Stimulated activated CD4-positive, alpha-beta T cell treated with anti-CD3 and anti-CD28 coated beads, Interleukin-1b, Interleukin-23, amount 100 ng/mL, for 4 hours (primary cell): ENCODE measurements at places on chromosomes 3 and 15.

GRCh38 chr15:80721476-80721875, 26.4 kb downstream of the ABHD17C start:
- no peak for DNase-seq

DNA sequence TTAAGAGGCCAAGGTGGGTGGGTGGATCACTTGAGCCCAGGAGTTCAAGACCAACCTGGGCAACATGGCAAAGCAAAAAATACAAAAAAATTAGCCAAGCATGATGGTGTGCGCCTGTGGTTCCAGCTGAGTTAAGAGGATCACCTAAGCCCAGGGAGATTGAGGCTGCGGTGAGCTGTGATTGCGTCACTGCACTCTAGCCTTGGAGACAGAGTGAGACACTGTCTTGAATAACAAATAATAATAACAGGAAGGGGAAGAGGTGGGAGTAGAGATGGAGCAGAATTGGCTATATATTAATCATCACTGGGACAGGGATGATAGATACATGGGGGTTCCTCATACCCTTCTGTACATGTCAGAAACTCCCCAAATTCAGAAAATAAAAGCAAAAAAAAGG, 23.8 kb upstream of the NMB start:
- DNase-seq = no peak

DNA sequence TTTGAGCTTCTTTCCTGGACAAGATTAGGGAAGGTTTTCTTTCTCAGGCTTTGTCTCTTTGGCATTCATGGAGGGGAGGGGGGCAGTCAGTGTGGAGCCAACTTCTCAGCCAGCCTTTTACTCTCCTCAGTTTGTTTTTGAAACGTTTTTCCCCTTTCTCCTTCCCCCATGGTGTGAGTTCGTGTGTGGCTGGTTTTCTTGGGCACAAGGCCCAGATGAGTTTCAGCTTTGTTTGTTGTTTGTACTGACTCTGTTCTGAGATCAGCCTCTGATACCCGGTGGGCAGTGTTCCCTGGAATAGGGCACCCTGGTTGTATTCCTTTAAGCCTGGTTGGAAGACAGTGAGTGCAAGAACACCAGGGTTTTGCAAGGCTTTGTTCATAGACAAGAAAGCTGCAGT, 168.2 kb upstream of the RARB start:
- DNase-seq = no peak

DNA sequence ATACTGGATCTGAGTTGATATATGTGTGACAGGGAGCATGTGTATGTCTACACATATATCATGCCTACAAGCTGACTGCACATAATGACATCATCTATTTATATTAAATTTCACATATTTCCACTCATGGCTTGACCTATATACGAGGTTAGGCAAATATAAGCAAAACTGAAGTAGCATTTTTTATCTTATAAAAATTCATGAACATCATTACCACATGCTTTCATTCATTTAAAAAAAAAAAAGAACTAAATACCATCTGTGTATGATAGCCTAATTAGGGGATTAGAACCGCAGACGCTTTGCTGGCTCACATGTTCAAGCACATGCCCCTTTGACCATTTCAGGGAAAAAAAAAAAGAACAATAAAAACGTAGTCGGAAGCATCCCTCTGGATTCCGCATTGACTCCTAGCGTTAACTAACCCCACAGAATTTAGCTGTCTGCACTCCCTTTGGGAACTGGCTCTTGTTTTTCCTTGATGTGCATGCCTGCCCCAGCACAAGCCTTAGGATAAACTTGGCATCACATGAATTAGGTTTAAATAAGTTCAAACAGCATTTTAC, 888.4 kb downstream of the ROBO1 start:
- no peak for DNase-seq

GRCh38 chr3:150388498-150389418, 19.3 kb upstream of the TSC22D2 start:
- no peak for DNase-seq

GRCh38 chr3:190860521-190860920, 2.0 kb downstream of the GMNC start:
- DNase-seq = no peak

- DNase-seq = no peak
Measured at GRCh38 chr3:64150623-64151207, 74.6 kb downstream of the PRICKLE2 start.

DNA sequence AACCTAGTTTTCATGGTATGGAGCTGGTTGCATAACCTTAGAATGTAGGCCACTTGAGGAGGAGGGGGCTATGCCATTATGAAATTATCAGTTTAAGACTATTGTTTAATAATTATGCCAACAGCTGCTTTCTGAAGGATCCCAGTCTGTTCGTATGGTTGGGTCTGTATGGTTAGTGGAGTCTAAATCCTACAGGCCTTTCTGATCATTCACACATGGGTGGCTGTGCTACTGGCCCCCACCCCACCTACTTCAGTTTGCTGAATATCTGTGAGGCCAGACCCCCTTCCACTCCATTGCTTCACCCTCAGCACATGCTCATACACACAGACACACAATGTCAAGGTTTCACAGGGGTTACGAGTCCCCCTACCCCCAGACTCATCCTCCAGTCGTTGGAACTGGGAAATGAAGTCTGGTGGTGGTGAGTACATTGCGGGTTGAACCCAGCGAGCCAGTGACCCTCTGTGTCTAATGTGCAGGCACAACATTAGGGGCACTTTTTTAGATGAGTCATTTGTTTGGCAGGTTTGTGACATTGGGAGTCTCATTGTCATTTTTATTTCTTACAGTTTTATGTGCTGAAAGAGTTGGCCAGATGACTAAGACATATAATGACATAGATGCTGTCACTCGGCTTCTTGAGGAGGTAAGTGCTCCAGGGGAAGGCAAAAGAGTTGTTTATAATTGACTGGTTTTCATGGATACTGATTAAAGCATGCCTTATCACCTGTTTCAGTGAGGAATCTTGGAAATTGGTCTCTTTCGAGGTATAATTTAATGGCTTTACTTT, 85.3 kb downstream of the TRAK1 start:
- DNase-seq = no peak

- no peak for DNase-seq
Measured at GRCh38 chr3:126555795-126556636, 2.7 kb downstream of the C3orf22 start.

GRCh38 chr3:184737063-184737462, 25.2 kb upstream of the MAGEF1 start:
- no peak for DNase-seq
